ENCODE measurements at places on chromosomes 6 and 20.

GRCh38 chr6:133183691-133184090 is 57.5 kb upstream of the EYA4 start:
- no peak for DNase-seq

DNA sequence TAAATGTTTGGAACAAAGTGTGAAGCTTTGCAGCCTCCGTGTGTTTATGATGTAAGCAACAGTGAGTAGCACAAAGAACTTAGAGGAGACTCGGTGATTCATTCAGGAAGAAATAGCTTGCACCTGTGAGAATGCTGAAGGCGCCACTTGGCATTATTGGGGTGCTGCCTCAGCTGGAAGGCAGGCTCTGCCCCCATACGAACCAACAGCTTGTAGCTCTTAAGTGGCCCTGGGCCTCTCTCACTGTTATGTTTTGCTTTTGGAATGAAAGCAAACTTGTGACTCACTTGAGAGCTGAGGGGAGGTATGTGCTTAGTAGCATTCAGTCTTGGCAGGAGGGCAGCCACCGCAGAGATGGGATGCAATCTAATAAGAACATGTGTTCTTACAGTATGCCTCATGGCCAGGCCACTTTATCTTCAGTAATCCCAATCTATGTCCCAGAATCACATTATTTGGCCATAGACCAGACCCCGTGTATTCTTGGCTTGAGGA is 310.7 kb downstream of the EYA4 start:
- DNase-seq, result no peak

GRCh38 chr20:49990271-49990720 is 7.5 kb downstream of the SNAI1 start:
- no peak for DNase-seq

GRCh38 chr6:72770959-72771358 is 149.1 kb downstream of the KCNQ5 start:
- DNase-seq, result no peak

- no peak for DNase-seq
Observed at GRCh38 chr6:32074996-32075532, 34.1 kb downstream of the TNXB start.

DNA sequence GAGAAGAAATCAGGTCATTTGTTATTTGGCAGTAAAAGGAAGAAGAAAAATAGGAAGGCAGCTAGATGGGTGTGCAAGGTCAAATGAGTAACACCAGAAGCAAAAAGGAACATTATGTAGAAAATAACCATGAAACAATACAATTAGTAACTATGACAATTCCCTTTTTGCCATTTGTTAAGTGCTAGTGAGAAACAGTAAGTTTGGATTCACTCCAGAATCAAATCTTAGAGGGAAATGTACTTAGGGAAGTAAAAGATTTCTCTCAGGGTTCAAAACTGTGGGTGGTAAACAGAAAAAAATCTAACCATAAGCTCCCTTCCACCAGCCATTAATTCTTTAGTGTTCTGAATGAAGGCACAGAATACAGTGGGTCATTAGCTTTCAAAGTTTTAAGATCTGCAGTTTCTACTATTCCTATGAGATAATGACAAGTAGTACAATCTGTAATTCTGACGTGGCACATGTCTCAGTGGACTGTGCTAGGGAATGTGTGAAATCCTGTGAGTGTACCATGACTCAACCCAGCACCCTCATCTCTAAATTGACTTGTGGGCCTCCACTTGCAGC is 17.1 kb downstream of the REPS1 start:
- DNase-seq, result no peak

GRCh38 chr6:12345694-12346058 is 55.5 kb downstream of the EDN1 start:
- no peak for DNase-seq

GRCh38 chr20:50034567-50035180 is 51.9 kb downstream of the SNAI1 start:
- DNase-seq, result no peak

GRCh38 chr6:135397172-135397952 is 100.2 kb downstream of the AHI1 start:
- DNase-seq, result no peak

- DNase-seq, result no peak
Observed at GRCh38 chr6:151007076-151007475, 141.6 kb downstream of the MTHFD1L start.

- no peak for DNase-seq
Observed at GRCh38 chr20:19210391-19211155, 1.9 kb upstream of the SLC24A3 start.

DNA sequence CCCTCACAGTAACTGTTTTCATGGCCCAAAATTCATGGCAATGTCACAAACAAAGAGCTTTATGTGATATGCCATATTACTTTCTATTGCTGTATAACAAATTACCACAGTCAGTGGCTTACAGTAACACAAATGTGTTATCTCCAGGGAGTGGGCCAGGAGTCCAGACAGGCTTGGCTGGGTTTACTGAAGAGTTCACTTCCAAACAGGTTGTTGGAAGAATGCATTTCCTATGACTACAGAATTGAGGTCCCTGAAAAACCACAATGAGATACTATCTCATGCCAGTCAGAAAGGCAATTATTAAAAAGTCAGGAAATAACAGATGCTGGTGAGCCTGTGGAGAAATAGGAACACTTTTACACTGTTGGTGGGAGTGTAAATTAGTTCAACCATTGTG is 431.9 kb downstream of the PKHD1 start:
- no peak for DNase-seq

DNA sequence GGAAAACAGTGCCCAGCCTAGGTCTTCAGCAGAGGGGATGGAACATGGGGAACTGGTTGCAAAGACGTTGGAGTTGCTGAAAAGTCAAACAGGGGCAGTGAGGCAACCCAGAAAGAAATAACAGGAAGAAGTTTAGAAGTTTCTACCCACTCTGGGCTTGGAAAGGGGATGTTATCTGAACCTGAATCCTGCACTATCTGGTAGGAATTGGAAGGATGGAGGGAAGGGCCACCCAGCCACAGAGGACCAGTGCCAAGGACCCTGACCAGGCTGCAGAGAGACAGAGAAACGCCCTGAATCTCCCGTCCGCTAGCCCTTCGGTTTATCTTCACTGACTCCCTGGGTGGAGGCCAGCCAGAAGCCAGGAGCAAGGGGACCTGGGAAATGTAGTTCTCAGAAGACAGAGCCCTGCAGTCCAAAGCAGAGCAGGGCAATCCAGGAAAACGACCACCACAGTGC is 217.3 kb upstream of the RREB1 start:
- no peak for DNase-seq

- no peak for DNase-seq
Observed at GRCh38 chr20:12916699-12917098, 92.1 kb upstream of the SPTLC3 start.

- DNase-seq, result peak; percentile 24
Observed at GRCh38 chr20:45934046-45934585, 367 bp upstream of the PCIF1 start.

GRCh38 chr20:48398506-48399449 is 429.0 kb downstream of the PREX1 start:
- no peak for DNase-seq

DNA sequence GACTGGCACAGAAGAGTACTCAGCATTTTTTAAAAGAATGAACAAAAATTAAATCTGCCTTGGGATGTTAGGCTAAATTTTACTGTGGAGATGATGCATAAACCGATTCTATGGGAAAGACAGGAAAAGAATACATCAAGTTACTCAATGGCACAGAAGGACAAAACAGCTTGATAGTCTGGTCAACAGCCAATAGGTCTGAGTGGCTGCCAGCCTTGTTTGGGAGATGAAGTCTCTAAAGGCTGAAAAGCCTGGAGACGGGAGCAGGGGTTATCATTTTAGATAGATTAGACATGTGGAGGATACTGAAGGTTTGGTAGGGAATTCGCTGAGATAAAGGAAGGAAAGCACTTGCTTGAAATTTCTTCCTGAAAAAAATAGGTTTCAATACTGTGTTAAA is 56.3 kb upstream of the LAMA2 start:
- DNase-seq, result no peak

- DNase-seq, result no peak
Observed at GRCh38 chr6:39369987-39370386, 47.5 kb upstream of the KCNK16 start.

GRCh38 chr6:74623027-74623426 is 582.8 kb downstream of the COL12A1 start:
- DNase-seq, result no peak

DNA sequence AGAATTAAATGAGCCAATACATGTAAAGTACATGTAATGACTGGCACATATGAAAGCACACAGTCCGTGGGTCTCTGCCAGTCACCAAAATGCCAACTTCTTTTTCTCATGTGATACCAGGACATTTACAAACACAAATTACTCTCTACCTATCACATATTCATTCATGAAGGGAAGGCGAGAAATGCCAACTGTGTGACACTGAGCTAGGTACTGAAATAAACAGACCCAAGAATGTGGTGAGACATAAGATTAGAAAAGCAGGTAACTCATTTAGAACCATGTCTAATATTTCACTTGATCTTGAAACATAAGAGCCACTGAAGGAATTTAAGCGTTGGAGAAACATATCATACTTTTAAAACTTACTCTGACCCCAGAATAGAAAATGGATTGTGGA is 41.4 kb downstream of the HBS1L start:
- DNase-seq, result no peak

GRCh38 chr6:131116755-131117360 is 18.4 kb upstream of the AKAP7 start:
- DNase-seq, result no peak

DNA sequence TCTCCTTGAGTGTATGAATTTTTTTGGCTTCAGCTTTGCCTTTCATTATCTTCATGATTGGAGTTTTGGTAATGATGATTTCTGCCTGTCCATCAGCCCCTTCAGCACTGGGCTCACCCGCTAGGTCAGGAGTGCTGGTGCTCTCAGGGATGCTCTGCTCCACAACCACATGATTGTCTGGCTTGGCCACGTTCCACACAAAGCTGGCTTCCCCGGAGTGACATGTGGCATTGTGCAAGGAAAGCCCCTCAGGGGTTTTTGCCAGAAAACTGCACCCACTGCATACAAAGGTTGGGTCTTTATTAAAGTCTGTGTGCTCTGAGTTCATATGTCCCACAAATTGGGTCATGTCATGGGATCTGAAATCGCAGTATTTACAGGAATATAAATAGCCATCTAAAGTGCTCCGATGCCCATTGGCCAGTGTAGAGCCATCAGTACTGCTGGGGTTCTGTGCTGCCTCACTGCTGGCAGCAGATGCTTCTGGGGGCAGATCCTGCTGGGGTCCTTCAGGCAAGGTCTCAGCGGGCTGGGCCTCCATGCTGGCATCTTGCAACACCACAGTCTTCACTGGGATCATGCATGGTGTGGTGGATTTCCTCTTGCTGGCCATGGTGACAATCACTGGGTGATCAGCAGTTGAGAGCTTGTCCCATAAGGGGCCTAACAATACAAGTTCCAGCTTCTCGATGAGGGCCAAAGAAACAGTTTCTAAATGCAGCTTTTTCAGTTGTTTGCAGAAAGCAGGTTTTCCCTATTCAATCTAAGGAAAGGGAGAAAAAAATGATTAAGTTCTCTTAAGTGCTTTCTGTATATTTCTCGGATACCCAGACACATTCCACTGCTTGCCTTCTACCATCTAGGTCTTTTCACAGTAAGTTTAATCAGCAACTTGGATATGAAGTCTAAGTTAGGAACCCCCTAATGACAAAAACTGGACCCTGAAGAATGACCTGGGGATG is 67.2 kb downstream of the PLCG1 start:
- no peak for DNase-seq

GRCh38 chr20:11544029-11544678 is 373.5 kb upstream of the BTBD3 start:
- no peak for DNase-seq

- DNase-seq, result no peak
Observed at GRCh38 chr6:157760589-157761330, 62.3 kb upstream of the SNX9 start.

GRCh38 chr6:80165819-80166218 is 59.3 kb downstream of the BCKDHB start:
- DNase-seq, result no peak

DNA sequence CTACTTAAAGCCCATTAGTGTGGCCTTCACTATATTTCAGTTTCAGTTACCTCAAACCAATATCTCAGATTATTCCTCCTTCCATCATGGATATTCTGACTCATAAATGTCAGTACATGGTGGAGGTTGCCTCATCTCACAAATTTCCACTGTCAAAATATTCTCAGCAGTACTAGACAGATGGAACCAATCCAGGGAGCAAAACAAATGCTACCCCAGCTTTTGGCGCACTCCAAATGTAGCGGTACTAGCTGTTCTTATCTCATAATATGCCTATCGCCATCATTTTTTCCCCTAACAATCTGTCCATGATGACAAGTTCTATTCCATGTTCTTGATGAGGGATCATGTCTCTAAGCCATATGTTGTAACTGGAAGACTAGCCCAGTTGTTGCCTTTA is 1026.1 kb downstream of the KIF16B start:
- no peak for DNase-seq

DNA sequence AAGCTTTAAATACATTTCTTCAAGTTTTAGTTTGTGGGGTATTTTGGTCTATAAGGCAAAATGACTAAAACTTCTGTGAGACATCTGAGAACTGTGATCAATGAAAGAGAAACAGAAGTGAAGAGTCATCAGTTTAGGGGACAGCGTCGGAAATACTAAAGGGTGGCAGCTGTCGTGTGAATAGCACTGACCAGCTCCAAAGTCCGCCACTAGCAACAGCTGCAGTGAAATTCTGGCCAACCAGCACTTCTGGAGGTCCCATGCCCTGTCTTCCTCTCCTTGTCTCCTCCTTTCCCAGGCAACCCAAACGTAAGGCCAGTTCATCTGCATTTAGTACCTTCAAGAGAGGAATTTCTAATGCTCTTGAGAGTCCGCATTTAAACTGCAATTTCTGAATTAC is 87.5 kb downstream of the DACT2 start:
- no peak for DNase-seq

DNA sequence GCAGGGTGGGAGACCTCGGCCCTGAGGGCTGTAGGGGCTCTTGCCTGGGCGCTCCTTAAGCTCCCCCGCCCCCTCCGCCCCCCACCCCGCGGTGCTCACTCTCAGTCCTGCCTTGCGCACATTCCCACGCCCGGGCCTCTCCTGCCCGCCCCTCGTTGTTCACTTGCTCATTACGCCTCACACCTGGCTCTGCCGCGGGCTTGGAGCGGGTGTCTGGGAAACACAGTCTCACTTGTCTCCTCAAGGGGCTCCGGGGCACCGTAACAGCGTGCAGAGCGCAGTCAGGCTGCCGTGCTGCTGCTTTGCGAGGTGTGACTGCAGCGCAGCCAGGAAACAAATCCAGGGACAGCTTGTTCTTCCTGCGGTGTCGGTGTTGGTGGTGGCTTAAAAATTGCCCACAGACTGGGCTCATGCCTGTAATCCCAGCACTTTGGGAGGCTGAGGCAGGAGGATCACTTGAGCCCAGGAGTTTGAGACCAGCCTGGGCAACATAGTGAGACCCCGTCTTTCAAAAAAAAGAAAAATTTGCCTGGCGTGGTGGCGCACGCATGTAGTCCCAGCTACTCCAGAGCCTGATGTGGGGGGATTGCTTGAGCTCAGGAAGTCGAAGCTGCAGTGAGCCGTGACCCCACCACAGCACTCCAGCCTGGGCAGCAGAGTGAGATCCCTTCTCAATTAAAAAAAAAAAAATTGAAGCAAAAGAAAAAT is 4.6 kb downstream of the NPBWR2 start:
- DNase-seq, result no peak
